ENCODE measurements at places on chromosomes 7 and 10. TPM values are rescaled to one million over a fixed set of nuclear protein-coding genes. Genes with fewer than 3 reads are reported as not detected.
A peak's percentile ranks its signal among the peaks of the same experiment; 100 is the strongest.

Gene SLC29A4
- 1.1 TPM for total RNA-seq

Gene OLAH
- total RNA-seq = not detected

DNA sequence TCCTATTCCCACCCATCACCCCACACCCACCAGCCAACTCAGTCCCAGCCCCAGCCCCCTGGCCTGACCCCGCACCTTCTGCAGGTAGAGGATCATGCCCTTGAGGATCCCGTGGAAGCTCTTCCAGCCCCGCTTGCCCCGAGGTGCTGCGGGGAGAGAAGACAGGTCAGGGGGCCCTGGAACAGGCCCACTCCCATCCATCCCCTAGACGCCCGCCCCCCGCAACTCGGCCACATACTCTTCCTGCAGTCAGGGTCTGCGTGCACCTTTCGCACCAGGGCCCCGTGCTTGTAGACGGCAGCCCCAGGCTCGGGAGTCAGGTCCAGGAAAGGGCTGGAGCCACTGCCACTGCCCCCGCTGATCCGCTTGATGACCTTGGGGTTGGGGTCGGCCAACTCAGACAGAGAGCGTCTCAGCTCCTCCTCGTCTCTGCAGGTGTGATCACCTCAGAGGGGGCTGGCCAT lies 9.6 kb downstream of the NFKB2 start:
- no peak for DNase-seq

- peak; percentile 72 for DNase-seq
Measured at GRCh38 chr7:45033261-45033930, 33.4 kb downstream of the CCM2 start.

- DNase-seq = no peak
Measured at GRCh38 chr7:37823557-37823956, 24.8 kb upstream of the NME8 start.

- DNase-seq = no peak
Measured at GRCh38 chr7:122727759-122728158, 25.0 kb upstream of the RNF148 start.

DNA sequence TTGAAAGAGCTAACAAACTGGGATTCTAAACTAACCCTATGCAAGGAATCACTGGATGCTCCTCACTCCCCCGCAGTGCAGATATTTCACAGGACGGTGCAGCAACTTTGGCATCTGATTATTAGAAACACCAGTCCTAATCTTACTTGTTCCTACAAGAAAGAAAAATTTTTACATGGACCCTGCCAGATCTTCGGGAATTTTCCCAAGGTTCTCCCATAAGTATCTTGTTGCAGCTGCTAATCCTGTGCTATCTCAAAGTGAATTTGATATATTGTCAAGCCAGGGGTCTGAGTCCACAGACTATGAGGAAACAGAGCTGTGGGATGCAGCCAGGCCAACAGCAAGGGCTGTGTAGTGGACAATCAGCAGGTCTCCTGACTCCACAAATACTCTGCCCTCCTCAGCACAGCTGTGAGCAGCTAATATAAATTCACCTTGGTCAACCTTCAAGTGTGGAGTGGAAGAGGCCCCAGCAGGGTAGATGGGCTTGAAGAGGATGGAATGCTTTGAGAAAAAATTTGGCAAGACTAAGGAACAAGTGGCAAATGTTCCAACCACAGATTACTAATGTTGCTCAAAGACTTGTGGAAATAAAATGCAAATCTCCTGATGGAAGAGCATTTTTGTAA lies 25.6 kb downstream of the VSTM4 start:
- no peak for DNase-seq

Gene ZNF853
- total RNA-seq = 0.88 TPM

DNA sequence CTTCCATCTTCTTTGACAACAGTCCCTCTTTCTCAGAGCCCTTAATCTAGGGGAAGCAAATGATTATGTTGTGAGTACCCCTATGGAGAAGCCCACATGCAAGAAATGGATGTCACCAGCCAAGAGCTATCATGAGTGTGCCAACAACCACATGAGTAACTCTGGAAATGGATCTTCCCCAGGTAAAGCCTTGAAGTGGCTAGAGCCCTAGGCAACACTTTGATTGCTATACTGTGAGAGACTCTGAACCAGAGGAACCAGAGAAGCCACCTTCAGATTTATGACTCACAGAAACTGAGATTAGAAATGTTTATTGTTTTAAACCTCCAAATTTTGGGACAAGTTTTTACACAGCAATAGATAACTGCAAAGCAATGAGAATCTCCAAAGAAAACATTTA lies 60.9 kb upstream of the COL1A2 start:
- no peak for DNase-seq

- peak; percentile 92 for DNase-seq
Measured at GRCh38 chr10:62050893-62051433, 149.5 kb downstream of the ARID5B start.

DNA sequence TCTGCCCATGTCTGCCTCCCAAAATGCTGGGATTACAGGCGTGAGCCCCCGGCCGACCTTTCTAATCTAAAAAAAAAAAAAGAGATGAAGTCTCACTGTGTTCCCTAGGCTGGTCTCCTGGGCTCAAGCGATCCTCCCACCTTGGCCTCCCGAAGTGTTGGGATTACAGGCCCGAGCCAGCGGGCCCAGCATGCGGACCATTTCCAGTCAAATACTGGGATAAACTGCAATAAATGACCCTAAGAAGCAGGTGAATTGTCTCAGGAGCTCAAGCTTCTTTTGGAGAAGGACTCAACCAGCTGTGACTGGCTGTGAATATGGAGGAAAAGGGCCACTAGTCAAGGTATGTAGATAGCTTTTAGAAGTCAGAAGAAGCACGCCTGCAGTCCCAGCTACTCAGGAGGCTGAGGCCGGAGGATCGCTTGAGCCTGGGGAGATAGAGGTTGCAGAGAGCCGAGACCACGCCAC lies 550 bp upstream of the CREM start:
- no peak for DNase-seq

DNA sequence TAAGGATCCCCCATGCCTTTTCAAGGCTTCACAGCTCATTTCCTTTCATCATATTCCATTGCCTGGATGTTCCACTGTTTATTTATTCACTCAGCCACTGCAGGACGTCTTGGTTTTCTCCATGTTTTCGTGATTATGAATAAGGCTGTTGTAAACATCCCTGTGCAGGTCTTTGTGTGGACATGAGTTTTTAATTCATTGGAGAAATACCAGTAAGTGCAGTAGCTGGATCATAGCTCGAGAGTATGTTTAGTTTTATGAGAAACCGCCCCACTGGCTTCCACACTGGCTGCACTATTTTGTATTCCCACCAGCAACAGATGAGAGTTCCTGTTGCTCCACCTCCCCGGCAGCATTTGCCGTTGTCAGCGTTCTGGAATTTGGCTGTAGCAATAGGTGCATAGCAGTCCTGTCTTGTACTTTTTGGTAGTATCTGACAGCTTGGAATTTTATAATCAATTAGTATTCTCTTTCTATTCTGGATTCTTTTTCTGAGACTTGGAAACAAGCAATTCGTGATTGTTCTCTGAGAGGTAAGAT lies 269.9 kb upstream of the PITRM1 start:
- DNase-seq = no peak

DNA sequence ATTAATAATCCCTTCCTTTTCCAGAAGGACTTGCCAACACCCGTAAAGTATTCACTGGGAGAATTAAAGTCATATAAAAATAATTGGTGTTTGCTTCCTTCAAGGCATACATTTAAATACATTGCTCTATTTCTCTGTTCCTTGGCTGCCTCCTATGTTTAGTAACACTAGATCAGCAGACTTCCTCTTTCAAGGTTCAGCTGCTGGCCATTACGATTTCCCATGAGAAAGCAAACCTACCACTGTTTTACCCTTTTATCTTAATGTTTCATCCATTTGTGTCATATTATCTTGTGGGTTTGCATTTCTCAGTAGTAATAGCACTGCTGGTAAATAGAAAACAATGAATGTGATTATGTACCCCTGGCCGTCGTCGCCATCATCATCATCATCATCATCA lies 313.8 kb upstream of the BMPER start:
- peak; percentile 8 for DNase-seq

Gene SCART1
- total RNA-seq = 1.3 TPM

DNA sequence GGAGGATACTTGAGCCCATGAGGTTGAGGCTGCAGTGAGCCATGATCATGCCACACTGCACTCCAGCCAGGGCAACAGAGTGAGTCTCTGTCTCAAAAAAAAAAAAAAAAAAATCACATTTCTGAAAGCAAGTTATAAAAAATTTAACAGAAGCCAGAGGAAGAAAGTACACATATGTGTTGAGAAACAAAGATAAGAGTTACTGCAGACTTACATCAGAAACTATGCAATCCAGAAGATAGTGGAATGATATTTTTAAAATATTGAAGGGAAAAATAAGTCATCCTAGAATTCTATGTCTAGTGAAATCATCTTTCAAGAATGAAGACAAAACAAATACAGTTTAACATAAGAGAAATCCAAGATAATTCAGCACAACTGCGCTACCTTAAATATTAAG lies 46.9 kb downstream of the ZNF518A start:
- DNase-seq = no peak

All from HT1080 (cell line).